ENCODE measurements at places on chromosomes 3 and 15.

DNA sequence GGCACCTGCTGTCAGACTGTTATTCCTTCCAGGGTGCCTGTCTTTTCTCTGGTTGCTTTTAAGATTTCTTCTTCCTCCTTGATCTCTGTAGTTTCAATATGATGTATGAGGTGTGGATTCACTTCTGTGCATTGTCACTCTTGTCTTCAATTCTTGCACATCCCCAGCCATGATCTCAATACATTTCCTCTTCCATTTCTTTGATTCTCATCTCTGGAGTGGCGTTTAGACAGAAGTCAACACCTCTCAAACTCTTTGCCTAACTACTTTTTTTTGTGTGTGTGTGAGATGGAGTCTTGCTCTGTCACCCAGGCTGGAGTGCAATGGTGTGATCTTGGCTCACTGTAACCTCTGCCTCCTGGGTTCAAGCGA, 224.4 kb upstream of the LYSMD4 start:
- no peak for DNase-seq

- peak; percentile 75 for DNase-seq
Observed at GRCh38 chr15:39462691-39463090, 118.2 kb upstream of the THBS1 start.

DNA sequence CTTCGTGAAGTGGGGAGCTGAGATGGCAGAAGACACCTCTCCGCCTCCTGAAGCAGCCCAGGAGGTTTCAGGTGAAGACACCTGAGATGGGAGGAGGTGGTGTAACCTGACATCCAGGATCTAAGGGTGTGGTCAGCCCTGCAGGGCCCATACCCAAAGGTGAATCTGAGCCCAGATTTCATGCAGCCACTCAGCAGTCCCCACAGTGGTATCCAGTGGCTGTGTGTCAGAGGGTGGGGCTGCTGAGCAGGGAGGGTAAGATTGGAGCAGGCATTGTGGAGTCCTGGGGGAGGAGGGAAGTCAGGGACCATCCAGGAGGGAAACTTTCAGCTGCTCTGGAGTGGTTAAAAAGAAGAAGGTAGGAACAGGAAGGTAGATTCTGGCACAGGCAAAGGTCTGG, 46.0 kb upstream of the SMAD6 start:
- no peak for DNase-seq

- DNase-seq: no peak
Observed at GRCh38 chr3:49158103-49158709, 7.9 kb downstream of the CCDC71 start.

- no peak for DNase-seq
Observed at GRCh38 chr3:25429361-25430286, 1.6 kb downstream of the RARB start.

DNA sequence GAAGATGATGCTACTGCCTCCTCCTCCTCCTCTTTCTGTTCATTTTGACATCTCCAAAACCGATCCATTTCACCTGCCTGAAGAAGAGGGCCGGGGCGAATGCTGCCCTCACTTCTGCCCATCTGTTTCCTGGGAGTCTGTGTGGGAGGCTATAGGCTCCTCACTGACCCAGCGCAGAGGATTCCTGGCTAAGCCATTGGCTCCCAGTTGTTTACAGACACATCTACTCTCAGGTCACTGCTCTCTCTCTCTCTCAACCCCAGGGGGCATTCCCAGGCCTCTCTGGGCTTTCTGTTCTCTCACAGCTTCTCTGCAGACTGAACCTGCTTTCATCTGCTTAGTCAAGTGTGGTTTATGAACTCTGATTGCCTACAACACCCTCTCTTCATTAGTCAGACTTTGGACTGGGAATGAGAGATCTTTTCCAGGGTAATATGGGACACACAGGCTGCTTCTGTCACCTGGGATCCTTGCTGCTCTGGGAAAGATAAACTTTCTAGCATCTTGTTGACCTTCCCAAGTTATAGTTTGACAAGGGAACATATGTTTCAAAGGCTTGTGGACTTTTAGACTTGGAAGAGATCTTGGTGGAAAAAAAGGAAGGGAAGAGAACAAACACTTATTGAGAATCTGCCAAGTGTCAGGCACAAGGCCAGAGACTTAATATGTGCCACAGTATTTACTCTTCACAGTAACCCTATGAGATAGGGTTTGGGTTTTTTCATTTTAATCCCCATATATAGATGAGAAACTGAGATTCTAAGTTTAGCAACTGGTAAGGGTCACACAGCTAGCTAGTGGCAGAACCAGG, 30.2 kb upstream of the USP3 start:
- DNase-seq: no peak

- no peak for DNase-seq
Observed at GRCh38 chr3:182138393-182138792, 426.7 kb downstream of the SOX2 start.

GRCh38 chr3:55629432-55629831, 142.3 kb upstream of the WNT5A start:
- DNase-seq: no peak

DNA sequence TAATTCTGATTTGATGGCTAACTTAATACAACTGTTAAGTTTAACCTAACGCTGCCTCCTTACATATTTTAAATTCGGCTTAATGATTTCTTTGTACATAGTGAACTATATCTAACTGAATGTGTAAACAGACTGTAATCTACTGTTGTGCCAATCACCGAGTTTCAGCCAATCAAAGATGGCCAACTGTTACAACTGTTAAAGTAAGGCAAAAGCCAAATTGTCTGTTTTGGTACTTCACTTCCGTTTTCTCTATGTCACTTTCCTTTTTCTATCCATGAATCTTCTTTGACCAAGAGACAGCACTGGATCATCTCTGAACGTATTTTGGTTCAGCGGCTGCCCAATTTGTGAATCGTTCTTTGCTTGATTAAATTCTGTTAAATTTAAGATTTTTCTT, 137.0 kb downstream of the LMLN start:
- no peak for DNase-seq

DNA sequence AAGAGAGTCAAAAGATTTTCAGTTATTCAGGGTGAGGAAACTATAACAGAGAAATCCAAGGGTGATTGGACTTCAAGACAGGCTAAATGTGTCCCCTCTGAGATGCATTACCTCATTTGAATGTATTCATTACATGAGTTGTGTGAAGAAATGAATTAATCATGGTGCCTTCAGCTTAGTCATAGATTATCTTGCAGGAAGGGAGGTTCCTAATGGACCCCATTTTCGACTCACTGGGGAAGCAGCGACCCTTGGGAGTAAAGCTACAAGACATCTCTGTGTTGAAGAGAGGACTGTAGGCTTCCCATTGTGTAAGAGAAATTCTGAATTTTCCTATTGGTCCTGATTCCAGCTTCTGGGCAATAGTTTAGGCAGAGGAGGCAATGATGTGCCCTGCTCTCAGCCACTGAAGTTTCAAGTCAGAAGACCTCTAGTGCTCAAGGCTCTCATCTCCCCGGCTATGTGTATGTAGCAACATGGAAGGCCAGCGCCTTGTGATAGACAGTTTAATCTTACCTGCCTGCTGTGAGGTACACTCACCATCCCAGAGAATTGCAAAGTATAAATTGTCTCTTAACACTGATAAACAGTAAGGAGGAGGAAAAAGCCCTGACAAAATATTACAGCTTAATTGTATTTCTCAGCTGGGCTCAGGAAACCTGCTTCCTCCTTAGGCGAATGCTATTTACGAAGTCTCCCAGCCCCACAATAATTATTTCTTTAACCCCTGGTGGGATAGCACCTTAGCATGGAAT, 133.8 kb downstream of the PDCD6IP start:
- no peak for DNase-seq

DNA sequence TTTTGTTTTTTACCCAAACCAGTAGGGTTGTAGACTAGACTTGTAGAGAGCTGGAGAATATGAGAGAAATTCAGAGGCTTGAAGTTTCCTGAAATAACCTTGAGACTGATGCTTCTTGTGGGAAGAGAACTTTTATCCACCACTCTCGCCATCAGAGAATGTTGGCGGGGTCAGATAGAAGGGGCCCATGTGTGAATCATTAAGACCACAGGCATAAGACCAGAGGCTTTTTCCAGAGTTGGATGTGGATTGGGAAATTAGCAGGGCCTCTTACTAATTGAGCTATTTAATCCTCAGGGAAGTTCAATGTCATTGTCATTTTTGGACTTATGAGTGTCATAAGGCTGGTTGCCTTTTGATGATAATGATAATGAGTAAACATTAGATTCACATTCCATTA, 246.9 kb upstream of the THRB start:
- DNase-seq: no peak

- no peak for DNase-seq
Observed at GRCh38 chr15:72086920-72087648, 30.9 kb downstream of the MYO9A start.

GRCh38 chr3:102237181-102237580, 197.6 kb upstream of the ZPLD1 start:
- DNase-seq: no peak

DNA sequence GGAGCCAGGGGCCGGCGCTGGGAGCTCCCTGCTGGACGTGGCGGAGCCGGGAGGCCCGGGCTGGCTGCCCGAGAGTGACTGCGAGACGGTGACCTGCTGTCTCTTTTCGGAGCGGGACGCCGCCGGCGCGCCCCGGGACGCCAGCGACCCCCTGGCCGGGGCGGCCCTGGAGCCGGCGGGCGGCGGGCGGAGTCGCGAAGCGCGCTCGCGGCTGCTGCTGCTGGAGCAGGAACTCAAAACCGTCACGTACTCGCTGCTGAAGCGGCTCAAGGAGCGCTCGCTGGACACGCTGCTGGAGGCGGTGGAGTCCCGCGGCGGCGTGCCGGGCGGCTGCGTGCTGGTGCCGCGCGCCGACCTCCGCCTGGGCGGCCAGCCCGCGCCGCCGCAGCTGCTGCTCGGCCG, 1.5 kb downstream of the SMAD6 start:
- DNase-seq: no peak

DNA sequence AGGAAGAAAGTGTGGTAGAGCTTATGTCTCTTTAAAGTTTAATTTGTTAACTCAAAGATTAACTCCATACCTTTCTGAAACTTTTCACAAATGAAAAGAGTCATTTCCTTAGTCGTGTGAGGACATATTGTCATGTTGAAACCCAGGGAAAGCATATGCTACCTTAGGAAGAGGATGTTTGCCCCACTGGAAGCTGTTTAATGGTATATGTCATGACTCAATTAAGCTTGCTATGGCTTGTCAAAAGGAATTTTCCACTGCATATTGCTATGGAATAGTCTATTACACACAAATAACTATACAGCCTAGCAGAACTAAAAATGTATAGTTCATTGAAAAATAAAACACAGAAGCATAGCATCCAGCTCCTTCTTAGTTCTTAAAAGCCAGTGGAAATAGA, 69.9 kb downstream of the NSUN3 start:
- DNase-seq: no peak

- no peak for DNase-seq
Observed at GRCh38 chr15:80736560-80736959, 41.5 kb downstream of the ABHD17C start.

- peak; percentile 22 for DNase-seq
Observed at GRCh38 chr3:169173231-169173630, 490.3 kb downstream of the MECOM start.

DNA sequence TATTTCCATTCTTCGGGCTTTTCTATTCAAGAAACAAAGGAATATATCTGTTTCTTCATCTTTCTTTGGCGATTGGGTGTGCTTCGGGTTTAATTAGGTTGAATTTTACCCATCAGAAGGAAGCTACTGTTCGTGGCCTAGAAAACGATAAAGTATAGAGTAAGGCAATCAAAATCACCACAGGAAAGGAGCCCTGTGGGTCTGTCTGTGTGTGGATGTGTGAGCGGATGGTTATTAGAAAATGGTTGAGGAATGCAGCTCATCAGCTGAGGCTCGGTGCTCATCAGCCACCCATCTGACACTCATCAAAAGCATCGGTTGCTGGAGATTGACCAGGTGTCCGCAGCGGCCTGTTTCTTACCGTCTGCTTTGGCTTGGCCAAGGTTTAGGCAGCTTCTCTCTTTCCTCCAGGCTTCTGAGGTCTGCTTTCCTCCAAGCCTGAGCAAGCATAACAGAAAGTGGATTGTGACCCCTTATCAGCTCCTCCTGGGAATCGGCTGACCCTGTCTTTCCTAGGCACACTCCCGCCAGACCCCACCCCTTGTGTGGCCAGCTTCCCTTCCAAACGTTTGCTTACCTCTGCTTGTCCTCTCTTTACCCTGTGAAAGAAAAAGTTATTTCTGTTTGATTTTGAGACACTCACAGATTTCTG, 17.6 kb upstream of the ISLR start:
- no peak for DNase-seq

GRCh38 chr3:14801668-14802380, 16.9 kb upstream of the FGD5 start:
- DNase-seq: no peak

DNA sequence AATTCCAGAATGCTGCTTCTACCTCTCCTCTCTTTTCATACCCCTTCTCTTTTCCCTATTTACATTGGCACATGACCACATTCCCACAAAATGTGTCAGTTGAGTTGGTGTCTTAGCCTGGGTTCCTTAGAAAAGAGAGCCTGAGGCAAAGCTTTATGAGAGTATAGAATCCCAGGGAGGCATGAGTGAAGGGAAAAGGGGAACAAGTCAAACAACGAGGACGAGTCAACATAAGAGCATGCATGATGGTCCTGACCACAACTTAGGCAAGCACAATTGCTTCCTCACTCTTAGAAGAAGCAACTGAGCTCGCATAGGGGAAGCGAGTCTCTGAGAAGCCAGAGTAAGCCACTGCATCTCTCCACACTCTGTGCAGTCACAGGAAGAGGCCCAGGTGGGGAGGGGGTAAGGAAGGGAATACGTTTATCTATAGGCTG, 15.4 kb upstream of the ZNF774 start:
- DNase-seq: peak; percentile 56

DNA sequence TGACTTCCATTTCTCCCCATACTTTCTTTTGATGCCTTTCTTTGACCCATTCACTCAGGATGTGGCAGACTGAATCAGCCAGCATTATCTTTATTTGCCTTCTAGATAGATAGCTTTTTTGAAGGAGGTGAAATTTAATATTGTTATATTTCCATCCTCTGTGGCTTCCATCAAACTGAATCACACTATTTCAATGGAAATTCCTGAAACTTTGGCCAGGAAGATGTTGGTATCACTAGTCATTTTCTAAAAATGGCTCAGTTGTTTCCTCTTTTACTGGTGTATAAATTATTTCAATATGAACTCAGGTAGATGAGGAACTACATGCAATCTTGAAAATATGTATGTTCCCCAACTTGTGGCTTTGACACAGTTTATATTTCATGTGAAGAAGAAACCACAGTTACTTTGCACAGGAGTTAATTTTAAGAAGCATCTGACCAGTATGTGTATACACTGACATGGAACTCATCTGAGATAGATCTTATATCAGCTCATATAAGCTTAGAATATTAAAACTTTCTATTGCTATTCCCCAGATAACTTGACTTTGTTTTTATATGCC, 248.3 kb downstream of the CGGBP1 start:
- DNase-seq: no peak

GRCh38 chr3:196195664-196196265, 15.4 kb downstream of the ZDHHC19 start:
- no peak for DNase-seq

- no peak for DNase-seq
Observed at GRCh38 chr15:23039917-23040281, 530 bp upstream of the TUBGCP5 start.

- peak; percentile 98 for DNase-seq
Observed at GRCh38 chr3:60610441-60611112, 640.7 kb downstream of the FHIT start.

GRCh38 chr3:129690406-129690805, 83.9 kb upstream of the PLXND1 start:
- DNase-seq: peak; percentile 39

- DNase-seq: no peak
Observed at GRCh38 chr15:29091666-29092065, 178.0 kb downstream of the NSMCE3 start.

- DNase-seq: no peak
Observed at GRCh38 chr3:23819599-23820360, 14.0 kb downstream of the UBE2E1 start.

Data from skeletal muscle cell (primary cell).